Activated naive CD4-positive, alpha-beta T cell treated with Interleukin-2 at 50 U/mL for 16 hours (primary cell): ENCODE measurements at places on chromosomes 6 and 20.

DNA sequence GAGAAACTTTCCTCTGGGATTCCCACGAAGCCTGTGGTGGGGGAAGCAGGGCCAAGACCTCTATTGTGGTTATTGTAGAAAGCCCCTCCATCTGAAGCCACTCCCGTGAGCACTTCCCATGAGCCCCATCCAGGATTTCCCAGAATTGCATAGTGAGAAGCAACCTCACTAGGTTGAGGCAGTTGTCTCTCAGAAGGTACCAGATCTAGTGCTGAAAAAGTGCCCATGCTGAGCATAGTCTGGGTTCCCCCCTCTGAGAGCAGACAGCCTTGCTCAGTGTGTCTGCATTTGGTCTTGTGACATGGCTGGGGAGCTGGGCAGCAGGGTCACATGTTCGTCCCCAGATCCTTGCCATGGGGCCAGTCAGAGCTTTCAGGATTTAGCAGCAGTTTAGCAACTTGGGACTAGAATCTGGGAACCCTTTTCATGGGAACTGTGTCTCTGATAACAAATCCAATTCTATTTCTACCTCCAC lies 38.6 kb downstream of the SLC9A8 start:
- no peak for DNase-seq

- DNase-seq: no peak
Measured at GRCh38 chr6:129498950-129499842, 210.8 kb downstream of the ARHGAP18 start.

- DNase-seq: peak; percentile 16
Measured at GRCh38 chr6:151757506-151757955, 50.0 kb upstream of the ESR1 start.

GRCh38 chr6:88814909-88815308 lies 148.5 kb downstream of the RNGTT start:
- no peak for DNase-seq

GRCh38 chr6:52180787-52181558 lies 5.2 kb upstream of the IL17A start:
- DNase-seq: no peak

GRCh38 chr6:47207261-47207660 lies 102.4 kb downstream of the TNFRSF21 start:
- no peak for DNase-seq

DNA sequence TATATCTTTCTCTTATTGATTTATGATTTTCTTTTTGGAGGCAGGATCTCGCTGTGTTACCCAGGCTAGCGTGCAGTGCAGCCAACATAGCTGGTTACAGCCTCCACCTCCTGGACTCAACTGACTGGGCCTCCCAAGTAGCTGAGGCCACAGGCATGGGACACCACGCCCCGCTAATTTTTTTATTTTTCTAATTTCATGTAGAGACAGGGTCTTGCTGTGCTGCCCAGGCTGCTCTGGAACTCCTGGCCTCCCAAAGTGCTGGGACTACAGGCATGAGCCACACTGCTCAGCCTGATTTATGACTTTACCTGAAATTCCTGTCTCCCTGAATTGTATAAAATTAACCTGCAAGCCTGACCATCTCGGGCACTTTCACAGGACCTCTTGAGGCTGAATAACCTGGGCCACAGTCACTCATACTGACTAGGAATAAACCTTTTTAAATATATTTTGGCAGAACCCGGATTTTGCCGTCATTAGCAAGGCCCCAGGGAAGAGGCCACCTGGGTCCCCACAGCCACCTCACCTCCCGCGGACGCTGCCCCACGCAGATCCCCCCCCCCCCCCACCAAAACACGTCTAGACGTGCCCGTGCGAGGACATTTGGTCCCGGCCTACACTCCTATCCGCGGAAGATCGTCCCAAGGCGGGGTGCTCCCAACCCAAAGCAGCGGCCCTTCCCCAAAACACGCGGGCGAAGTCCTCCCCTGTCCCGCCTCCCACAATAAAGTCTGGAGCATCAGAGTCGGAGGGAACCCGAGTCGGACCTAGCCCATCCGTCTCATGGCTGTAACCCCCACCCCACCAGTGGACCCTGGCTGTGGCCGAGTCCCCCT lies 902 bp downstream of the ZNF337 start:
- no peak for DNase-seq

- DNase-seq: no peak
Measured at GRCh38 chr6:158188591-158188990, 20.4 kb downstream of the GTF2H5 start.

DNA sequence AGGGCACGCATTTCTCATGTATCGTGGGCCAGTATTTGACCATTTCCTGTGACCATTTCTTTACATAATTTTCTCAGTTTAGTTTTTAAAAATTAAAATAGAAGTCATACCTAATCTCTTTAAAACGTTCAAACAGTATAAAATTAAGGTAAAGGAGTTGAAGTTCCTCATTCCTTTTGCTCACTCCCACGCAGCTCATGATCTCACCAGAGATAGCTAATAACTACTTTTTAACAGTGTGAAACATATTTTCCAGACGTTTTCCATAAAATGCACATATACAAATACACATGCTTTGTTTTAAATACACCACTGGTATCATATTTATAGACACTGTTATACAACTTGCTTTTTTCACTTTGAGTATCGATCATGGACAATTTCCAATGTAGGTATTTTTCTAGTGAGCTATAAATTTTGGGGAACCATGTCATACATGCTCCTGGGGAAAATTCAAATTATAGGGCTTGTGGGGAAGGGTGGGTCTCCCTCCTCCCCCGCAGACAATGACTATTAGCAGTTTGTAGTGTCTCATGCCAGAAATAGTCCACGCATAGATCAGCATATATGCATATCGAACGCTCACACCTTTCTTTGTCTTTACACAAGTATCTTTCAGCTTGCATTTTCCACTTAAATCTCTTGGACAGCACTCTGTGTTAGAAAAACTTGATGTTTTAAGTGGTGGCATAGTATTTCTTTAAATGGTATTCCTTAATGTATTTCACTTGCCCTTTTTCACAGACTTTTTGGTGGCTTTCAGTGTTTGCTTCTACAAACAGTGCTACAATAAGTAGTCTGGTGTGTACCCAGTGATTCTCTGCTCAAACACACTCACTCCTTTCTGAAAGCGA lies 145.5 kb upstream of the ZNF217 start:
- no peak for DNase-seq

DNA sequence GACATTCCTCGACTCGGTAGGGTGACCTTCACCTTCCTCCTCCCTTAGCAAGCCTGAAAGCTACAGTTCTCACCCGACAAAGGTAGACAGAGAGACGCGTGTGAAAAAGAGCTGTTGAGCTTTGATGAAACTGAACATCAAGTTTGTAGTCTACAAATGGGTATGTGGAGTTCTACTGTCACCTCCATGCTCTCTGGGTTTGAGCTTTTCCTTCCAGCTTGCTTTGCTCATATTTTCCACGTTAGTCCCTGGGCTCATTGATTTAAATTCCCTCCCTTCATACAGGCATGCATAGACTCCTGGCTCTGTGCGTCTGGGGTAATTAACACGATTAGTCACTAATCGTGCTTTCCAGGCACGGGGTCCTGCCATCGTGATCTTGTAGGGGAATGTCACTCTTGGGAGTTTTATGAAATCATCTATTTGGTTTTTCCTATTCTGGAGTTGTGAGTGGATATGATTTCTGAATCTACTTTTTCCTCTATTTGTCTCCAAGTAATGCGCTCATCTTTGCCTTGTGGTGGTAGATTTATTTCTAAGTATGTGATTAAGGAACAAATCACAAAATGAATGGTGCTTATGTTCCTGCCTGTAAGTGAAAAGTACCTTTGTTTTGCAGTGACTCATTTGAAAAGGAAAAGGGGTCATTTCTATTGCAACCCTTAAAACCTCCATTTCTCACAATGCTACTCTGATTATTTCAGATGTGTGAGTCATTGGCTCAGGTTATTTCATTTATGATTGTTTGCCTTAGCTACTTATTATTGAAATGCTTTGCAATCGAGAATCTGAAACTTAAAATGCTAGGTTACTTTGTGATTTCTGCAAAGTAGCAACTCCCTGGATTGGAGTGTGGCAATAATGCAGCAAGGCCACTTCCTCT lies 154.6 kb downstream of the ZDHHC14 start:
- no peak for DNase-seq

- no peak for DNase-seq
Measured at GRCh38 chr6:145012039-145012662, 723.2 kb downstream of the EPM2A start.

DNA sequence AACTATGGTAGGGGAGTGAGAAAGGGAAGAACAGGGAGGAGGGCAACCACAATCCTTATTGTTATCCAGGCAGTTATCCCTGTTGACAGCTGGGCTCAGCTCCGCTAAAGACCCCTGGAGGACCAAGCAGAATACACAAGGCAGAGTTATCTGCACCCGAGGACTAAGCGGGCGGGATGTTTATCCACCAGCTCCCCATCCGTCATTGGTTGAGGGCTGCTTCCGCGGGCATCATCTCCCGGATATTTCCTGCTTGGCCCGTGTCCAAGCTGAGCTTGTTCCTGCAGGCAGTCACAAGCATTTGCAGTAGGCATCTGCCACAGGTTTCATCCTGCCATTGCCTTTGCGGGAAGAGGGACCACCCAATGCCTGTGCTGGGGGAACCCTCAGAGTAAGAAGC lies 102.1 kb downstream of the DLGAP4 start:
- no peak for DNase-seq

DNA sequence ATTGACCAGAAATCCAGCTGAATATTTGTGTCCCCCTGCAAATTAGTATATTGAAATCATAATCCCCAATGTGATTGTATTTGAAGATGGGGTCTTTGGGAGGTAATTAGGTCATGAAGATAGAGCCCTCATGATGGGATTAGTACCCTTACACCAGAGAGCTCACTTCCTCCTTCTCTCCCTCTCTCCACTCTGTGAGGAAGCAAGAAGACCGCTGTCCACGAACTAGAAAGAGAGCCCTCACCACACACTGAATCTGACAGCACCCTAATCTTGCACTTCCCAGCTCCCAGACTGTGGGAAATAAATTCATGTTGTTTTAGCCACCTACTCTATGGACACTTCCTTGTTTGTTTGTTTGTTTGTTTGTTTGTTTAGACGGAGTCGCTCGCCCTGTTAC lies 11.9 kb upstream of the PLAGL1 start:
- DNase-seq: no peak

DNA sequence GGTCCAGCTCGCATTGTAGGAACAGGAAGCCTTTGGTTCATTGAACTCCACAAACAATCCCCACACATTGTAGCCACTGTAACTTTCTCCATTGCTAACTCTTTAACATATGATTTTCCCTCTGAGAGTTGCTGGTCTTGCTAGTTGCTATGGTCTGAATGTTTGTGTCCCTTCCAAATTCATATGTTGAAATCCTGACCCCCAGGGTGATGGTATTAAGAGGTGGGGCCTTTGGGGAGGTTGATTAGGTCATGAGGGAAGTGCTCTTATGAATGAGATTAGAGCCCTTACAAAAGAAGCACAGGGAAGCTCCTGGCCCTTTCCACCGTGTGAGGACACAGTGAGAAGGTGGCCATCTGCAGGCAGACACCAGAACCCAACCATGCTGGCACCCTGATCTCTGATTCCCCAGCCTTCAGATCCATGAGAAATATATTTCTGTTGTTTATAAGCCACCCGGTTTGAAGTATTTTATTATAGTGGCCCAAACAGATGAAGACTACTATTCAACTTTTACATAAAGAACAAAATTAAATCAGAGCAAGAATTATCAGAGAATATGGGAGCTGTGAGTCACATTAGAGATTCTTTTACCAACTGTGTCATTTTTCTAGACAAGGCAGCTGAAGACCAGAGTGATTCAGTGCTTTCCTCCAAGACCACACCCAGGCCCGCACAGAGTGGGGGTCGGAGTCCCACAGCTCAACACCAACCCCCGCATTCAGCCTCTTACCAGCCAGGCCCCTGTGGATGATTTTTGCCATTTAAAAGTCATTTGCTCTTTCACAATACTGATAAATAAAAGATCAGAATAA lies 143.0 kb downstream of the SAMD5 start:
- no peak for DNase-seq

DNA sequence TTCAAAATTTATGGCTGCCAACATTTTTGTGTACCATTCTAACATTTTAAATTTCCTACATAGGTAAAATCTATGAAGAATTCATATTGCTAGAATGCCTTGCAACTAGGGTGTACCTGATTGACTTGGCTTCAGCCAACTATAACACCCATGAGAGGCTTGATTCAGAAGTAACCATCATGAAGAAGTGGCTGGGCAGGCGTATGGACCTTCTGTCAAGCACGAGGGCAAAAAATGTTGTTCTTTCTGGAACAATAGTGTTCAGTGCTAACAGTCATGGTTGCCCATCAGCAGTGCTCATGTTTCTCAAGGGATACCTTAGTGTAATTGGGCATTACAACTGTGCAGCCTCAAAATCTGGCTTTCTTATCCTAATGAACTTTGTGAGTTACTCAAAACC lies 42.9 kb downstream of the ID4 start:
- no peak for DNase-seq

DNA sequence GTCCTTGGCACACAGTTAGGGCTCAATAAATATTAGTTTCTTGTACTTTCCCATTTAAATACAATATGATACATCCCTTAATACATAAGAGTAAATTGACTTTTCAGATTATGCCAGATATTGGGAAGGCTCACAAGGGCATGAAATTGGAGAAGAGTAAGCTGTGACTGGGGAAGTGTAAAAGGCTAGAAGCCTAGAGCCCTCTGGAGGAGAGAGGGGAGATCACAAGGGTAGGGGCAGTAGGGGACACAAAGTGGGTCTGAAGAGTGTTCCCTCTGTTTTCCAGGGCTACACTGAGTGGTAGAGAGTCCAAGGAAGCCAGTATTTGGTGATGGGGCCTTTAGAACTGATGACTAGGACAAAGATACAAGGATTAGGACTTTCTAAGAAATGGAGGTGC lies 562.9 kb upstream of the CHD6 start:
- DNase-seq: no peak

DNA sequence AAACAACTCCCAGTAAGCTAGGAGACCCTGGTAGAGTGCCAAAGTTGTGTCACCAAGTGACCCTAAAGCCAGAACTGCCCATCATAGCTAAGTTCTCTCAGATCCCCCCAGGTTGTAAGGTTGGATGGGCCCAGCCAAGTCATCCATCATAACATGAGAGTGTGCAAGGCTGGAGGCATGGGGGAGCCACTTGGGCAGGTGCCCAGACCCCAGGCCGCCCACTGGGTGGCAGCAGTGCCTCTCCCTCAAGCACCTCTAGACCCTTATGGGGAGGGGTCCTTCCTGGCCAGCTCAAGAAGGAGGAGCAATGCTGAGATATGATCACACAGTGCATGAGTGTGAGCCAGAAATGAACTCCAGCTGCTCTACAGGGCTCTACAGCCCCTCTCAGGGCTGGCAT lies 154.5 kb downstream of the MYLK4 start:
- DNase-seq: no peak

DNA sequence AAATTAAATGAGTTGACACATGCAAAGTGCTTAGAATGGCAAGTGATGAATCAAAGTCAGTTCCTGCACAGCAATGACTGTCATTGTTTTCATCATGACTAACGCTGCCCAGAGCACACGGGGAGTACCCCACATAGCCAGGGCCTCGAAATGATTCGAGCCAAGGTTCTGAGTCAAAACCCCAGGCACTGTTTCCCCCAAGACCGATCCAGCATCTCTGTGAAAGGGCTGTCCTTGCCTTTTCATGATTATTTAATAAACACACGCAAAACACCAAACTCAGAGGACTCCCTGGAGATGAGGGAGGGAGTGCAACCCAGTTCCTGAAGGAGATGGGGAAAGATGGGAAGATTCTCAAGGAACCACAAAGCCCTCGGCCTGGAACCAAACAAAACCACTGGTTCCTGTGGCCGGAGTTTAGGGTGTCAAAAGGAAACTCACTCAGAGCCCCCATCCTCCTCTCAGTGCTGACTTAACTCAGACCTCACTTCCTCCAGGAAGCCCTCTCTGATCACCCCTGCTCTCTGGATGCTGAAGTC lies 3.8 kb downstream of the PREX1 start:
- DNase-seq: peak; percentile 77

- no peak for DNase-seq
Measured at GRCh38 chr6:97462031-97462430, 179.0 kb upstream of the MMS22L start.
